ENCODE measurements at places on chromosomes 12 and 14.

GRCh38 chr12:46260124-46260912, 8.5 kb downstream of the SLC38A1 start:
- DNase-seq, result no peak

GRCh38 chr12:83082690-83083276, 396.1 kb downstream of the TMTC2 start:
- no peak for DNase-seq

DNA sequence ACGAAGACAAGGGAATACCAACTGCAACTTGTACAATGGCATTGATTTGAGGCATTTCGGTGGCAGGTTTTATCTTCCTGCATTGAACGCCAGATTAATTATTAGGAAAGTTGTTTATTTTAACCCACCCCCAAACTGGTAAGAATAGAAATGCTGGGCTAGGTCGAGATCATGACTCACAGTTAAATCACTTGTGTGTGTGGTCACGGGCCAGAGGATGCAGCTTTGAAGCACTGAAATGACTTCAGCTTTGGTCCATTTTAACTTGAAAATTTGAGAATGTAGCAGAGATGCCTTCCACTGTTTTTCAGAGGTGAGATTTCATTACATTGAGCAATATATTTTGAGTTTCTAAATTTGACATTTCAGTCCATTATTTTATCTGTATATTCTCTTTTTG, 23.6 kb upstream of the KCNH3 start:
- DNase-seq, result no peak

- peak; percentile 37 for DNase-seq
Measured at GRCh38 chr12:109264095-109264942, 44.8 kb downstream of the FOXN4 start.

DNA sequence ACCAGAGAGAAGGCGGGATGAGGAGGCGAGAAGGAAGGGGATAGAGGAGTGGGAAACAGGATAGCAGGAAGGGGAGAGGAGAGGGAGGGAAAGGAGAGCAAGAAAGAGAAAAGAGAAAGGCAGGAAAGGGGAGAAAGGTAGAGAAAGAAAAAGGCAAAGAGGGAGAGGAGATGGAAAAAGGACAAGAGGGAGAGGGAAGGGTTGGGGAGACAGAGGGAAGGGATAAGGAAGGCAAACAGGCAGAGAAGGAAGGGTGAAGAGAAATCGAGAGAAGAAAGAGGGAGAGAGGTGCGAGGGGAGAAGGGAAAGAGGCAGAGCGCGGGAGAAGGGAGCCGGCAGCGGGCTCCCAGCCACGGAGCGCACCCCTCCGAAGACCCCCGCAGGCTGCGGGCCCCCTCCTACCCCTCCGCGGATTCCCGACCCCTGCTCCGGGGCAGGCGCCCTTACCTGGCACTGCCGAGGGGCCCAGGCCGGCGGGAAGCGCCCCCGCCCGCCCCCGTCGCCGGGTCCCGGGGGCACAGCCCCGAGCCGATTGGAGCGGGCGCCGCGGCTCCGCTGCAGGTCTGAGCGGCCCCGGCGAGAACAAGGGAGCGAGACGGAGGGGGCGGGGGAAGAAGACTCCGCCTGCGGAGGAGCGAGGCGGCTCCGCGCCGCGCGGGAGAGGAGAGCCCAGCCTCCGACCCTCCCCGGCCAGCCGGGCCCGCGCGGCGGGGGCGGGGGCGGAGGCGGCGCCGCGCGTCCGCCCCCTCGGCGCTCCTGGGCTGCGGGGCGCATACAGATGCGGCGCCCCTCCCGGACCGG, at the start of gene CDH24:
Gene CDH24, minus strand, starts transcription at position 565 of the 801 bp plus-strand sequence. CDS start 1,787 bp downstream, outside the sequence.
- no peak for DNase-seq

DNA sequence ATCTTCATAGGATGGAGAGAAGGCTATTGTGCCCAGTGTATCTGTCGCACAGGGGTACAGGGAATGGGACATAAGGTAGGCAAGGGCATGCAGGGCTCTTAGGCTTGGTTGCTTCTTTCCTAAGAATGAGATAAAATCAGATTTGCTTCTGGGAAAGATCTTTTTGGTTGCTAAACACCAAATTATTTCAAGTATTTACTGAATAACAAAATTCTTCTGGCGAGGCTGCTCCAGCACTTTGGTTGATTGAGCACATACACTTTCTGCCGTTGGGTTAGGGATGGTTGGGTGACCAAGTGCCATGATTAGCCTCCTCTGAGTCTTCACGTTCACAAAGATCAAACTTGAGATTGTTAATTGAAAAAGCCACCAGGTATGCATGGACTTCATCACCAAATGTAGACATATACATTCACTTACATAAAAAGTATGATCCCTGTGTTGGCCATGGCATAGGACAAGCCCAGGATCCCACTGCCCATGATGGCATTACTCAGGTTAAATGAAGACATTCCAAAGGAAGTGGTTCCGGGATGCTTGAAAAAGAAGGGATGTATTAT, 38.2 kb downstream of the SLC38A4 start:
- DNase-seq, result no peak

- DNase-seq, result no peak
Measured at GRCh38 chr12:96514328-96514727, 25.0 kb downstream of the CFAP54 start.

All from putamen (tissue), 1 donor.